Fibroblast of skin of left biceps (primary cell): ENCODE measurements at places on chromosomes 7 and 10.

DNA sequence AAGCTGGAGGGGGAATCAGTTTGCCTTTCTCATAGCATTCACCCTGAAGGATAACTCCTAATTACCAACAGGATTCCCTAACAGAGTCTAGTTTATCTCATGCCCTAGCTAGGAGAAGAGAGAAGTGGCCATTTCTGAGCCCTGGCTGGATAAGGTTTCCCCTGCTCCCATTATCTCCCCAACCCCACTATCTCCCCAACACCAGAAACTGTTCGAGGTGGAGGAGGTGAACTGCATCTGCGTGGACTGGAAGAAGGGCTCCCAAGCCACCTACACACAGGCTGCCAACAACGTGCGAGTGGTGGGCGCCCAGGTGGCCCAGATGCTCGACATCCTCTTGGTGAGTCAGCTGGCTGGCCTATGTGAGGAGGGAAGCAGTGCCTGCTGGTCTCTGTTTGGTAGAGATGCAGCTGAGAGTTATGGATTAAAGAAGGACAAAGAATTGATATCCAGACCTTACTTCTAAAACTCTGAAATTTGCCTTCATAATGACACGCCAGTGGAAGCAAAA, 3.8 kb downstream of the PNLIPRP1 start:
- no peak for DNase-seq

DNA sequence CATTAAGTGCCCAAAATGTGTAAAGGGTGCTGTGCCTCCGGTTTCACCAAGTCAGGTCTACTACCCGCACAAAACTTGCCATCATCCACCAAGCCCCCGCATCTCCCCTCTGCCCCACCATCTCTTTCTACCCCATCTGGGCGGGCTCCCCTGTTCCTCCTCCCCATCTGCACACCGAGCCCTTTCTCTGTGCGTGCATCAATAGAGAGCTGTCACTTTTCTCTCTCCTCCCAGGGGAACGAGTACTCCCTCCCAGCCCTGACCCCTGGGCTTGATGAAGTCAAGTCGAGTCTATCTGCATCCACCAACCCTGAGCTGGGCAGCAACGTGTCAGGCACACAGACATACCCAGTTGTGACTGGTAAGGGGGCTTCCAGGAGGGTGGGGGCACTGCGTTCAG, 63.5 kb downstream of the PAX2 start:
- no peak for DNase-seq

DNA sequence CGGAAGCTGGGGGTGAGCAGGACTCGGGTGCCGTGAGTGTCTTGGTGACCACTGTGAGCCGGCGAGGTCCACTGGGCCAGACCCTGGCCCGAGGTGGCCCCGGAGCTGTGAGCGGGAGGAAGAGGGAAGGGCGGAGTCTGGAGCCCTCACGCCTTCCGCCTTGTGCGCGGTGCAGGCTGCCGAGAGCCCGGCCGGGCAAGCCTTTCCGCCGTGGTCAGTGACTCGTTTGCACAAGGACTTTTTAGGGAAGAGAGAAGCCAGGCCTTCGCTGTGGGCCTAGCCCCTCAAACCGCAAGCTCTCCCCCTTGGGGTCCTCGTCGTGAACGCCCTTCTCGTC, 40.9 kb upstream of the ZNF32 start:
- no peak for DNase-seq

DNA sequence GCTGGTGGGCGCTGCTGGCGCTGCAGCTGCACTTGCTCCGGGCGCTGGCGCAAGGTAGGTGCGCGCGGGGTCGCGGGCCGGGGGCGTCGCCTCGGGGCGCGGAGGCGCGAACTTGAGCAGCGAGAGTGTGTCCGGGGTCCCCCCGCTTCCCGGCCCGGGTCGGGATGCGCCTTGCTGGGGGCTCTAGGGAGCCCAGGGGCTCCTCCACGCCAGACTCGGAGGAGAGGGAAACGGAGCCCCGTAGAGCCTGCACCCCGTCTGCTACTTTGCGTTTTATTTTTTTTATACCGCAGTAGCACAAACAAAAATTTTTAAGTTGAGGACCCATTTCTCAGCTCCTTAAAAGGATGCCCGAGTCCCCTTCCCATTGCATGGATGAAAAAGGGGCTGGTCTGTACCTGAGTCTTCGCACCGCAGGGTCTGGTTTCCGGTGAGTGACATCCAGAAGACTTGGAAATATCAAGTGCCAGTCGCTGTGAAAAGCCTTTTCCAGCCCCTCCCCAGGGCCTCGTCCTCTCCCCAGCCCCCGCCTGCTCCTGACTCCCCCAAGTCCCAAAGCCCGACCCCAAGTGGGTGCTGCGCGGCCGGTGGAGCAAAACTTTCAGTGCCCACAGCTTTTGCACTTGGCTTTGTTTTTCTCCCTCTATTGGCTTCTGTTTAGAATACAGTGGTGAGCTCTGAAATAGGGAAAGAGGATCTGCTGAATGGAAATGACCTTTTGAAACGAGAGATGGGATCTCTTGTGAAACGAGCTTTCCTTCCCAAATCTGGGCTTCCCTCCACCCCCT, 973 bp downstream of the SDK1 start:
- DNase-seq: no peak

DNA sequence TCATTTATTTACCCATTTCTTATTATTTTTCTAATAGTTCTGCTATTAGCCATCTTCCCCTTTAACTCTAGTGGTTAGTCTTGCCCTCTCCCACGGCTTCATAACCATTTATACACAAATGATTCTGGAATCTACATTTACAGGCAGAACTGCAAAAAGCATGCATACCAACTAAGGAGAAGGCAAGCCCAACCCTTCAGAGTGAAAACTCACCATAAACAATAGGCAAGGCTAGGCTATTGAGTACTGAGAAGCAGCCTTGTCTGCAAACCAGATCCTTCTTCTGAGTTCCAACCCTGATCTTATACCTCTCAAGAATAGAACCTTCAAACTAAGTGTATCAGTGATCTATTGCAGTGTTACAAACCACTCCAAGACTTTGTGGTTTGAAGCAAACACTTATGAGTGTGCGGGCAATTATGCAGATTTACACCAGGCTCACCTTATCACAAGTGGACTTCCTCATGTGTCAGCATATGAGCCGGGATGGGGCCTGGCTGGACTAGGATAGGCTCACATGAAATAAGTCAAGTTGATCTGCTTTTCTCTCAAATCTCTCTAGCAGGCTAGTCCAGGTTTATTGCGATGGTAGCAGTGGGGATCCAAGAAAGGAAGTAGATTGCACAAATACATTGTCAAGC, 896.9 kb upstream of the PHF14 start:
- no peak for DNase-seq

GRCh38 chr7:70893422-70893821, 238.5 kb upstream of the GALNT17 start:
- DNase-seq: no peak

DNA sequence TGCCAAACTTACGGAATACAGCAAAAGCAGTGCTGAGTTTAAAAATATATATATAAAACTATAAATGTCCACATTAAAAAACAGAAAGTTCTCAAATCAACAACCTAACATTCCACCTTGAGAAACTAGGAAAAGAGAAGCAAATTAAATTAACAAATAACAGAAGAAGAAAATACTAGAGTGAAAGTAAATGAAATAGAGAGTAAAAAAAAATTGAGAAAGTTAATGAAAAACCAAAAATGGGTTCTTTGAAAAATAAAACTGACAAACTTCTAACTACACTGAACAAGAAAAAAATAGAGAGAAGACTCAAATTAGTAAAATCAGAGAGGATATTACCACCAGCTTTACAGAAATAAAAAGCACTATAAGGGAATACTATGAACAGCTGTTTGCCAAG, 22.1 kb downstream of the RASGEF1A start:
- no peak for DNase-seq

DNA sequence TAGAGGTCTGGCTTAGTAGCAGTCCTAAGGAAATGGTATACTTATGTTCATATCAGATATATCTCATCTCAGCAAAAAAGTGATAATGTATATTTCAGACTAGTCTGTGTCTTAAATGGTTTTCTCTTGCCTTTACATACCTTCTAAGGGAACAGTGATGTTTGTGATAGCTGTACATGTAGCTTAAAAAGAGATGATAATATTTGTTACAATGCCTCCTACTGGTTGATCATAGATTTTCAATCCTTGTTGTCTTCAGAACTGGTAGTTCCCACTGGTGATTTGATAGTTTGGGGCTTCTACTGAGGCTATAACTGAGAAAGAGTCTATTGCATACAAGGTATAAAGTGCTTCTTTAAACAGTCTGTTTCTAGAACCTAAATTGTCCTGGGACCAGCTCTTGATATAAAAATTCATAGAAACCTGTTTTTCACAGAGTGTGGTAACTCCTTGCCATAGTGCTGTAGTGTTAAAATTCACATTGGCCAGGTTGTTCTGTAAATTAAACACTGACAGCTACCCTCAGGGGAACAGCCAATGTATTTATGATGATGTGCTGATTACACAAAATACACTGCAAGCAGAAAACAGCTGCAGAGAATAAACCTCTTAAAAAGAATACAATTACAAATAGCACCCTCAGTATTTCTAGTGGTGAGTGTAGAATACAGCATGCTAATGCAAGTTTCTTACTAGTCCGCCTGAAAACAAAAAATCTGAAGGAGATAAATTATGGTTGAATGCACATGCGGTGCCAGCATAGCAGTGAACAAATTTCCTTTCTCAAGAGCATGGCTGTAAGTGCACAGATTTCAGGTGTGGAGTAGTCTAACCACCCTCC, 90.3 kb downstream of the BTRC start:
- no peak for DNase-seq

DNA sequence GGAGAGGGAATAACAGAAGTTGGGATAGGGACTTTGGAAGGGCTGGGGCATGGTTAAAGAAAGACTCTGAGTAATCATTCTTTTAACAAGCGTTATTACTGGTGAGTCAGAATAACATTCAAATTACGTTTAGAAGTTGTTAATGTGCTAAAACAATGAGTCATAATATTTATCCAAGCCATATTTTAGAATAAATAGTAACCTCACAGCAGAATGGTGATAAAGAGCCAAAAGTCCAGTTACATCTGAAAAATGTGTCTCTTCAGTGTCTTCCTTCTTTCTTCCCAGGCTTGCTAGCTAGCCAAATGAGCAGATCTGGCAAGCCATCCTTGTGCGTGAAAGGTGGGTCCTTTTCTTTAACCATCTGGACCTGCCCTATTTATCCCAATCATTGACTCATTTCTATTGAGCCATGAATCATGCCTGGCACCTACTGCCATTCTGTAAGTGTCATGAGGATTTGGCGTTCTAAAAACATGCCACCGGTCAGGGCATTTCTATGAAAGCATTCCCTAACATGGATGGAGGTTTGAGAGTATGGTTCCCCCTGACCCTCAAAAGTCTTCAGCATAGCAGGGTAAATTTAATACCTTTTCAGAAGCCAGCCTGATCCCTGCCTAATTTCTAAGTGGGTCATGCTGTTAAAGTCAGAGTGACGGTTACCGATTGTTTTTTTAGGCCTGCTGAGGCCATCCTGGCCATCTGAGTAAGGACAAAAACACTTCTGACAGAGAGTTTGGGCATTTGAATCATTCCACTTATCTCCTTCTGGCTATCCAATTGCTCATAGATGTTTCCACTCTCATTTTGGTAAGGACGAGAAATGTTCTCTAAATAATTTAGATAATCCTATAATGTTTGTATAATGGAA, 26.9 kb downstream of the MYPN start:
- peak; percentile 65 for DNase-seq

DNA sequence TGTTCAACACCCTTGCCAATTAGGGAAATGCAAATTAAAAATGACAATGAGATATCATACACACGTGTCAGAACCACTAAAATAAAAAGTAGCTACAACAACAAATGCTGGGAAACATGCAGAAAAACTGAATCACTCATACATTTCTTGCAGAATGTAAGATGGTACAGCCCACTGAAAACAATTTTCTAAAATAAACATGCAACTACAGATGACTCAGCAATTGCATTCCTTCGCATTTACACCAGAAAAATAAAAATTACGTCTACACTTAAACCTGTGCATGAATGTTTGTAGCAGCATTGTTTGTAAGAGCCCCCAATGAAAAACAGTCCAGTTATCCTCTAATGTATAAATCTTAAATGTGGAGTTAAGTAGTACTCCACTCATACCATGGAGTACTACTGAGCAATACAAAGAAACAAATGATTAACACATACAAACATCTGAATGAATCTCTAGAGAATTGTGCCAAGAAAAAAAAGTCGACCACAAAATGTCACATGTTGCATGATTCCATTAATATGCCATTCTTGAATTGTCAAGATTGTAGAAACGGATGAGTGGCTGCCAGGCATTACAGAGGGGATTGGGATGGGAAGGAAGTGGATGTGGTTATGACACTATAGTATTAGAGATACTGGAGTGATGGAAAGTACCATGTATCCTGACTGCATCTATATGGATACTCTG, 134.6 kb upstream of the NPSR1 start:
- no peak for DNase-seq

DNA sequence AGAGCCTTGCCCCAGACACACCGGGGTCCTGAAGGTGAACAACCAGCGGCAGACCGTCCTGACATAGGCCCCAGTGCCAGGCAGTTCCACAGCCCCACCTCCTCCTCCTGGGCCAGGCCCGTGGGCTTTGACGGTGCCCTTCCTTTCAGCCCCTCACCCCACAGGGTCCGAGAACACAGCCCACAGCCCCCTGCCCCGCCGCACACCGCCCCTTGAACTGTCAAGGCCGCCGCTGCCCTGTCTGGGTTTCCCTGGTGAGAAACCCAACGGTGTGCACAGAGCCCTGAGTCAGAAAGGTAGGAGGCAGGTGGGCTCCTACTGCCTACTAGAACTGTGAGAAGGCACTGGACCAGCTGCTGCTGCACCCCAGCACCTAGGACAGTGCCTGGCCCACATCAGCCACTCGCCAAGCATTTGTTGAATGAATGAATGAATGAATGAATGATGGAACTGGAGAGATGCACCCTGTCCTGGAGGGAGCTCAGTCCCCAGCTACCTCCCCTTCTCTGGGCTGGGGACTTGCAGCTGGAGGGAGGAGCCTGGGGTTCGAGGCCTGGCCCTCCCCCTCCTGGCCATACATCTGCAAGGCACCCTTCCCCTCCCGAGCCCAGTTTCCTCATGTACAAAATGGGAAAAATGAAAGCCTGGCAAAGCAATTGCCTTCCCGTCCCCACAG, 117.9 kb downstream of the SLIT1 start:
- no peak for DNase-seq

GRCh38 chr7:73970801-73971229, 57.2 kb upstream of the ELN start:
- no peak for DNase-seq
